EH (cell line): ENCODE measurements at places on chromosomes 2 and 18.
A peak's percentile ranks its signal among the peaks of the same experiment; 100 is the strongest.

GRCh38 chr2:144683966-144684365 is 164.0 kb upstream of the ZEB2 start:
- DNase-seq = no peak

- DNase-seq = no peak
These were observed 184.5 kb upstream of the LRP1B start for GRCh38 chr2:142315346-142315745.

- DNase-seq = no peak
These were observed 83.4 kb upstream of the MAPRE2 start for GRCh38 chr18:34957864-34958259.

GRCh38 chr2:222424276-222424728 is at the start of gene SGPP2:
Gene SGPP2 (plus strand): TSS chr2:222424543. CDS start chr2:222424603, 60 bp downstream.
- no peak for DNase-seq

DNA sequence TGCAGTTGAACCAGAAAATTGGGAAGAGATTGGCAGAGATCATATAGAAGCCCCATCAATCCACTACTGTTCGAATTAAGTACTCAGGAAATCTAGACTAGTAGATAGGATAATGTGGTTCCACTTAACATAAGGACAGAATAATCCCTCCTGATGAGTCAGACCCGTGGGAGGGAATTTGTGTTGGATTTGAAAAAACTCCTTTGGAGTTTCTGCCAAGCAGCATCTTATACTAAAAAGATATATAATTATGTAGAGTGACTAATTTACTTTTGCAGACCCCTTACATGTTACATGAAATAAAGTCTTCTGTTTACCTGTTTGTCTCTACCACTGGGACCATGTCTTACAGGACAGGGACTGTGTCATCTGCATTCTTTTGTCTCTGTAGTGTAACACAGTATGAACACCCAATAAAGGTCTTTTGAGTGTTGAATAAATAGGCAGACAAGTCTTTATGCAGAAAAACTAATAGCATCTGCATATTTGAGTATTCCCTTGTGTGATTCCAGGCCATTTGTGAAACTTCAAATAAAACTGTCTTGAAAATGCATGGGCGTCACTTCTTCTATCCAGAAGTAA is 122.6 kb upstream of the DNAJC10 start:
- DNase-seq = peak; percentile 85

- no peak for DNase-seq
These were observed 225.8 kb downstream of the SEPTIN10 start for GRCh38 chr2:109387778-109388469.
